ENCODE measurements at places on chromosomes 6 and 20. TPM values are rescaled to one million over a fixed set of nuclear protein-coding genes. Genes with fewer than 3 reads are reported as not detected.

GRCh38 chr6:21200134-21200870 lies 393.2 kb upstream of the SOX4 start:
- no peak for DNase-seq

- no peak for DNase-seq
Measured at GRCh38 chr6:75348882-75349261, 64.3 kb upstream of the TMEM30A start.

- DNase-seq = peak; percentile 33
Measured at GRCh38 chr6:104887350-104887749, 27.6 kb upstream of the HACE1 start.

GRCh38 chr20:1741309-1742048 lies 83.9 kb upstream of the SIRPG start:
- no peak for DNase-seq

- no peak for DNase-seq
Measured at GRCh38 chr20:57450419-57450818, 59.2 kb downstream of the RBM38 start.

DNA sequence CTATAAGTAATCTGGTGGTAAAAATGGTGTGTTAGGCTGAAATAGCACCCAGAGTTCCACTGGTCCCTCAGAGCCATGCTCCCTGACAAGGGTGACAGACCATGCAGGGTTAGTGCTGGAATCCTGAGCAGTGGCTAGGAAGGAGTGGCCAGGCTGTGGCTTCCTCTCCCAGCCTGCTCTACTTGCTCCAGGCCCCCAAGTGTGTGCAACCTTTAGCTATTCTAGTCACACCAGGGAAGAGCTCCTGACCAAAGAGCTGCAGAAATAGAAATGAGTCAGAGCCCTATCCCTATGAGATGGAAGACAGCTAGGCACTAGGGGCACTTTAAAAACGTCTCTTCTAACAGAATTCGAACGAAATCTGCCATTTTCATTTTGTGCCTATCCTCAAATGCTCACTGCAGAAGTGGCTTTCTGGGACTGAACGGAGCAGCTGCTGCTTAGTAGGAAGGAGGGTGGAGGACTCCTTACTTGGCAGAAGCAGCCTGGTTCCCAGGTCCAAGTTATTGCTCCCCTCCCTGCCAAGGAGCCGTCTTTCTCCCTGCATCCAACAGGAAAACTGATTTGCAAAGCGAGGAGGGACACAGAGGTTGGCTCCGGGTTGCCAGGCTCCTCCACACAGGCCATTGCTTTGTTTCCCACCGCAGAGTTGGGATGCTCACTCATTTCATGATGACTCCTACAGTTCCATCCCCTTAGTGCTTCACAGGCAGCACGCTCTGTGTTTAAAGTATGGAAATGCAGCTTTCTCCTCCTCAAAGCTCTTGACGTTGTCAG lies 754.5 kb downstream of the C6orf118 start:
- no peak for DNase-seq

- DNase-seq = no peak
Measured at GRCh38 chr6:13715444-13715883, 3.8 kb upstream of the RANBP9 start.

DNA sequence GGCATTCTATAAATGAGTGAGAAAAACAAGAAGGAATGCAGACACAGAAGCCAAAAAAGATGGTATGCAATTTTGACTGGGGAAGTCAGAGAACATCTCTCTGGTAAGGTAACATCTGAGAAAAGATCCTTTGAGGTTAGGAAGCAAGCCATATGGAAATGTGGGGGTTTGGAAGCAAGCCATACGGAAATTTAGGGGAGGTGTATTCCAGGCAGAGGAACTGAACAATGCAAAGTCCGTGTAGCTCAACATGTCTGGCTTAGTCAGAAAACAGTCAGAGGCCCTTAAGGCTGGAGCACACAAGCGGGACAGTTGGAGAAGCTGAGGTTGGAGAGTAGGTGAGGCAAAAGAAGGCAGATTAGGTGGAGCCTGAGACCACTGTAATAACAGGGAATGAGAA lies 35.3 kb downstream of the RALGAPA2 start:
- DNase-seq = no peak

DNA sequence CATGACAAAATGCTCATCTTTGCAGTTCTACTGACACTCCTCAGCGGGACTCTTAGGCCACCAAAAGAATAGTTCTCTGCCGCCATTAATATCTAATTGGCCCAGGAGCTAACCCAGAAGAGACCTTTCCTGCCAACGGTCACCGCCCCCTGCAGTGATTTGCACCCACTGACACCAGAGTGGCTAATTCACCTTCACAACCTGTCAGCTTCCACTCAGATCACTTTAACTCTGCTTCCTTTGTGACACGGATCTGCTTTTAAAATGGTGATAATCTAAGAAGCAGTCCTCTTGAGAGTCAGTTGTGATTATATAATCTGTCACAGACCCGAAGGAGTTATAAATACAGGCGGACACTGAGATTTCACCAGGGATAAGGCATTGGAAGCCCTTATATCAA lies 172.8 kb downstream of the FRK start:
- DNase-seq = no peak

DNA sequence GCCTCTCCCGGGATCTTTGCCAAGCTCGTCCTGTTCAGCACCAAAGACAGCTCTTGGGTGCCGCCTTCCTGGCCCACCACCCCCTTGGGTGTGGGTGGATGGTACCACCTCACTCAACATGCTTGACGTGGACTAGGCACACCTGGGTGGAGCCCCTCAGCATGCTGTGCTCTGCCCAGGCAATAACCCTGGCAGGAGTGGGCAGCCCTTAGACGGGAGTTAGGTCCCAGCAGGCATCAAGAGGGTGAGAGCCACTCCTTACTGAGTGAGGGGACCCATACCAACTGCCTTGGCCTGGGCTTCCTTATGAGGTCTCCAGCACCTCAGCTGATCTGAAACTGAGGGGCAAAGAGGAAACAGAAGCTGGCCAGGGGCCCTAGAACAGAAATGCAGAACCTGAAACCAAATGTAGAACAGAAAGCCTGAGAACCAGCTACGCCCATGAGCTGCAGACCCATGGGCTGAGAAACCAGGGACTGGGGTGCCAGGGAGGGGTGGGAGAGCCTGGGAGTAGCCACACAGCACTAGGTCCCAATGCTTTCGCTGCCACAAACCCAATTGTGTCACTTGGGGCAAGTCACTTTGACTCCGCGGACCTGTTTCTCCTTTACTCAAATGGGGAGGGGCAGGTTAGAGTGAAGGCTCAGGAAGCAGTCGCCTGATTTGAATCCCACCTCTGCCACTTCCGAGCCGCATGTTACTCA lies 2.0 kb downstream of the FGD2 start:
- no peak for DNase-seq

GRCh38 chr6:166813461-166813860 lies 142.9 kb downstream of the RNASET2 start:
- DNase-seq = no peak

GRCh38 chr6:160238761-160239751 lies 19.6 kb downstream of the SLC22A2 start:
- DNase-seq = no peak

- no peak for DNase-seq
Measured at GRCh38 chr20:43444107-43444506, 13.6 kb upstream of the SRSF6 start.

DNA sequence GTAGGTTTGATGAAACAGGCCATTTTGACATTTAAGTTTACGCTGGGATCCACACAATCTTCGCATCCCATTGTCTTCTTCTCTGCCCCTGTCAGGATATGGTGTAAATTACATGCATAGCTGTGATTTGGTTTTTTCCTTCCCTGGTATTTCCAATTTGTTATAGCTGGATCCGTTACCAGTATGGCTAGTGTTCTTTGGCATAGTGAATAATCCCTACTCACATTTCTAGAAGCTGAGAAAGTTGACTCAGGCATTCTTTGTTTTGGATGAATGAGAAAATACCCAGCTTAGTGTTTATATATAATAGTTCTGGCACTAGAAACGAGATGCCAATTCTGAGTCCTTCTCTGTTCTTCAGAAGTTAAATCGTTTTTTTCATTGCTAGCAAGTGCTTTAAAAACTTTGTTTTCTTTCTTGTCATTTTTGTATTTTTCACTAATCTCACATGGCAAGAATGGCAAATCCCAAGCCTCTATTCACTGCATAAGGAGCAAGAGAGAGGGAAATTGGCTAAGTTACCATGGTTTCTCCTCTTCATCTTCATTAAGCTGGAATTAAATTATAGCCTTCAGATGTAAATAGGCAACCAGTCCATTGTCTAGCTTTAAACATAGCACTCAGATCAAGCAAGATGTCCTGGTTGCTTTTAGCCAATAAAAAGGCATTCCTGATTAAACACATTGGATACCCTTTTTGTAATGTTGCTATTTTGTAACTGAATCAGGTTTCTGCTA lies 91.9 kb upstream of the LAMP5 start:
- no peak for DNase-seq

GRCh38 chr20:45368221-45368980 lies 5.4 kb downstream of the SYS1 start:
- no peak for DNase-seq

DNA sequence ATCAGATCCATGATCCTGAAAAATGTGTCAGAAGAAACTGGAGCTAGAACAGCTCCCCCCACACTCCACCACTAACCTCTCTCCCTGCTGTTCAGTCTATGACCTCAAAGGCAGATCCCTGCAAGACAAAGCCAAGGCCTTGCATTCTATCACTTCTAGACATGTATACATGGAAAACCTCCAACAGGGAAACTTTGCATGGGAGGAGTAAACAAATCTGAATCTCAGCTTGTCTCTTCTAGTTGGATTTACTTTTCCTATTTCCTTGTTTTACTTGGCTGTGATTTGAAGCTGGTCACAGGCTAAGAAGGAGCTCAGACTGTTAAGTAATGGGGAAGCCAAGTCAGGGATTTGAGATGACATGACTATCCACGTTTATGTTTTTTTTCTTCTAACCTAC lies 456.8 kb upstream of the CHD6 start:
- no peak for DNase-seq

DNA sequence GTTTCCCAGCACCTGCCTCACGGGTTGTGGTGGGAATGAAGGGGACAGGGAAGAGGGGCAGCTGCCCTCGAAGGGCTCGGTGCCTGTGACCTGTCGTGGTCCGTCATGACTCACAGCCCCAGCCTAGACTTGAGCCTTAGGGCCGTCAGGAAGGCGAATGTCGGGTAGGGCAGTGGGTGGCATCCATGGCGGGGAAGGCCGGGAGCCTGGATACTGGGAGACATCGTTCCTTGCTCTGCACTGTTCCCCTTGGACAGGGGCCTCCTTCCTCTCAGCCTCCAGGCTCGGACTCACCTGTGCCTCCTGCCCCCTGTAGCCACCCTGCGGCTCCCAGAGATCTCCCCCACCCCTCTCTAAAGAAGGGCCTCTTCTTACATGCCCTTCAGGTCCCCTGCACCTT lies 52.2 kb upstream of the APCDD1L start:
- no peak for DNase-seq

- DNase-seq = no peak
Measured at GRCh38 chr6:149102324-149102723, 215.2 kb upstream of the TAB2 start.

DNA sequence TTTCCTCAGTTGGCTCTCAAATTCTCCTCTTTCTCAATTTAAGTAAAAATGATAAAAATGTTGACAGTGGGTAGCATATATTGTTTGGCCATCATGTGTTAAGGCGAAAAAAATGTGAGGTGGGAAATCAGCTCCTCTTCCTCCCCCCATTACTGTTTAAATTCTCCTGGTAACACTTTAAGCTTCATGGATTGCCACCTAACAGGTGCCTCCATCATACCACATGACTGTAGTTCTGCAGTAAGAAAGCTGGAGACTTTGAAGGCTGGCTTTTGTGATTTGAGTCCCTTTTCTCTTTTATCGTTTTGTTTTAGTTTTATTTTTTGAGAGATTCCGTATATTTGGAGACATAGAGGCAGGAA lies 1.2 kb downstream of the ZFAND3 start:
- no peak for DNase-seq

DNA sequence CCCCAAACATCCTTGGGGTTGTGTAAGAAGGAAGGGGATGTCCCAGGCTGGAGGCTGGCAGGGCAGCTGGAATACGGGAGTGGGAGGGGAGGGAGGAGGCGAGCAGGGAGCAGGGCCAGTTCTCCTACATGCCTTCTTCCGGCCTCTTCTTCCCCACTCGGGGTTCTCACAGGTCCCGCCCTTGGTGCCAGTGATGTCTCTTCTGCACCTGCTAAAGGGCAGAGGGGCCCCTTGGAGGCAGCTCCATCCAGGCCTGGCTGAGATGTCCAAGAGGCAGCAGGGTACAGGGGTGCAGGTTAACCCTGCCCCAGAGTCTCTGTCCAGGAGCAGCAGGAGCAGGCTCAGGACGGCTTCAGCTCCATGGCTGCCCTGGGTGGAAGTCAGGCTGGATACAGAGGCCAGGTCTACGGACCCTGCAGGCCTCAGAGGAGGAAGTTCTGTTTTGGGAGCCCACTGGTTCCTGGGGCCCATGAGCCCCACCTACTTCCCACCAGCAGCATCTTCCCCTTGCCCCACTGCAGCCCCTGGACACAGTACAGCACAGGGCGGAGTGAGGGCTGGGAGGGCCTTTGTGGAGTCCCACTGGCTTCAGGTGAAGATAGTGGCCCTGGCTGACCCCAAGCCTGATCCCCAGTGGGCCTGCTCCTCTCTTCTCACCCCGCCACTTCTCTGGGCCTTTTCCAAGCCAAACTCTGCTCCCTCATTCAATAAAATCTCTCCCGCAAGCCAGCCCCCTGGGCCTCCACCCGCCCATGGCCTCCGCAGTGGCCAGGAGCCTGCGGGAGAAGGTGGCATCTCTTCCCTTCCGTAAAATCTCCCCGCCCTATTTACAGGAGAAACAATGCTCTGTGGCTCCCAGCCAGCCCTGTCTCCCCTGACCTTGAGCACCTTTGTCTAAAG lies 60.4 kb downstream of the YTHDF1 start:
- DNase-seq = no peak

DNA sequence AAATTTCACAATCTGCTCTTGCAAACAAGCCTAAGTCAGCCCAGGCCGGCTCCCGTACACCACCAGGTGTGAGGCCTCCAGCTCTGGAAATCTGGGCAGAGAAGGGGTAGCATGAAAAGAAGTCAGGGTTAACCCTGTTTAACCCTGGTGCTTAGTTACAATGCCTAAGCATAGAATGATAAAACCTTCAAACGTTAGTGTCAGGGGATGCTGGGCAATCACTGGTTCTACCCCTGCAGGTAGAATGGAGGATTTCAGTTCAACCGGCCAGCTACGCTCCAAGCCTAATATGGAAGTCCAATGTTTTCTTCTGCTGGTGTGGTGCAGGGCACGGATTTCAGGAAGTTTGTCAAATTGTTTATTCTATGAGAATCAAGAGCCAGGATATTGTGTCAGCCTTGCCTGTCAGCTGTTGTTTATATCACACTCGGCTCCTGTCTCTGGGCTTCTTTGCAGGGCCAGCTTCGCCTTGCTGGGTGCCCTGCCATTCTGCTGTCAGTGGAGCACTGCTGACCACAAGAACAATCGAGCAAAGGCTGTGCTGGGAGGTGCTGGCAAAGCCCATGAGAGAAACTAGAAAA lies 20.2 kb upstream of the CD93 start:
- DNase-seq = no peak

GRCh38 chr6:45964300-45964699 lies 51.4 kb downstream of the CLIC5 start:
- DNase-seq = no peak

- no peak for DNase-seq
Measured at GRCh38 chr6:75751443-75751842, 2.4 kb downstream of the MYO6 start.

Gene IRF4
- 2.2 TPM for polyA plus RNA-seq

Gene RIPOR2
- 7.3 TPM for polyA plus RNA-seq

Gene BHLHE23
- not detected for polyA plus RNA-seq

Gene TPD52L1
- polyA plus RNA-seq = 87.3 TPM

Gene SUMO4
- 0.80 TPM for polyA plus RNA-seq

Gene DLK2
- 1.1 TPM for polyA plus RNA-seq

Gene CD40
- 5.9 TPM for polyA plus RNA-seq

Gene GPX5
- polyA plus RNA-seq = not detected

Gene TFAP2C
- 1.3 TPM for polyA plus RNA-seq

Gene HTR1E
- polyA plus RNA-seq = 0.89 TPM

Gene PHACTR3
- 10.7 TPM for polyA plus RNA-seq

Data from left renal pelvis (tissue), 4 donors.